ENCODE measurements at places on chromosomes 2 and 18.

DNA sequence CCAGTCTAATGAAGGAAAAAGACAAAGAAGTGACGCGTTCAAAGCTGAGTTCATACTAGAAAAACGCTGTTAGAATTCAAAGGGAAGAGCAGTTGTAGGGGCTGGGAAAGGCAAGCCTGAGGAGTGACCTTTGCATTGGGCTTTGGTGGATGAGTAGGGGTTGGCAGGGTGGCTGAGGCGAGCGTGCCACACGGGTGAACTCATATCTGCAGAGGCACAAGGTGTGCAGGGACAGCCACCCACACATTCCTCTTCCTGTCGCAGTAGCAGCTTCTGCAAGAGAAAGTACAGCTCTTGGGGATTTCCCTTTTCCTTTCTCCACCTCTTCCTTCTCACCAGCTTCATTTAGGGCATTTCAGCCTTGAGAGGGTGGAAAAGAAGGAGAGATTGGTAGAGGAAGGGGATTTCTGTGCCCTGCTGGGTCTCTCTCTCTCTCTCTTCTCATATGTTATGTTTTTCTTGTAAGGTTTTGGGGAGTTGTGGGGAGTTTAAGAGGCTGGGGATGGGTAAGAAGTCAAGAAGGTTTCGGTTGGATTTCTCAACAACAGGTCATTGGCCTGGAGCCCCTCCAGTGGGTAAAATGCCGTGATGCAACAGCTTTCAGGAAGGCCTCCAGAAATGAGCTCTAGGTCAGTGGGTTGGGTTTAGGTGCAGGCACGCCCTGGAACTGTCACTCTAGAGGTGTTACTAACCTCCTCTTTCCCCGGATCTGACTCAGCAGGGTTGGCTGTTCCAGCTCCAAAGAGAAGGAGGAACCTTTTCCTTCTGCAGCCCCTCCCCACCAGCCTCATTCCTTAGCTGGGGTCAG lies 40.1 kb downstream of the ODC1 start:
- DNase-seq = peak; percentile 99

- no peak for DNase-seq
These were observed 65.9 kb downstream of the MTHFD2 start for GRCh38 chr2:74264281-74264680.

GRCh38 chr2:98835831-98836385 lies 100.1 kb downstream of the CRACDL start:
- DNase-seq = no peak

GRCh38 chr2:216565956-216566355 lies 67.3 kb upstream of the IGFBP2 start:
- DNase-seq = no peak

- no peak for DNase-seq
These were observed 155.4 kb downstream of the SLC4A3 start for GRCh38 chr2:219782737-219783348.

GRCh38 chr18:323253-323622 lies 55.4 kb upstream of the THOC1 start:
- no peak for DNase-seq

DNA sequence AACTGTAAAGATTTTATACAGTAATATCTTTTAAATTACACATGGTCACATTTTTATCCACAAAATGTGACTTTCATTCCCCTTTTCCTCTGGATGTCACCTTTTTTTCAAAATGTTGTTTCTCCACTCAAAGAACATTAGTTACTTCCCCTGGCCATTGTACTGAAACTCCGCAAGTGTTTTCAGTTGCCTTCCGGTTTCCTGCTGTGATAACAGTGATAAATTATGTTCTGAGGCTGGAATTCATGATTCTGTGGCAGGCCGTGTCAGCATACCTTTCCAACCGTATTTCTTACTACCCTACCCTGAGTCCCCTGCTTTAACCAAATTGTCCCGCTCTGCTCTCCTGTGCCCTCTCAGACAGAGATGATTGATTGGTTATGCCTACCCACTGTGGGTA lies 53.5 kb downstream of the MGAT5 start:
- no peak for DNase-seq

GRCh38 chr2:120905298-120905697 lies 169.6 kb downstream of the GLI2 start:
- no peak for DNase-seq

DNA sequence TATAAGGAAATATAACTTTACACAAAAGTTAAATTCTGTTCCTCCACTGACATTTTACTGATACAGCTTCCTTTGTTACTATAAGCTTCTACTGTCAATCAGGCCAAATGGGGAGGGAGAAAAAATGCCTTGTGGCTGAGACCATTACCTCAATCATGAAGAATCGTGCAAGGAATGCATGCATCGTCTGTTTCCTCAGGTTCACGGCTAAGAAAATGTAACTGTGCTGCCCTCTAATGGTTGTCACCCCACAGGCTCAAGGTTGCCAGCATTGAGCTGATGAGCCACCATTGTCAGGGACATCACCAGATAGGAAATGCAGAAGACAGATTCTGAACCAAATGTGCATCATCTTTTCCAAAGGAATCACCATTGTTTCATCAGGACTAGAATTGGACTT lies 426.9 kb downstream of the CDH2 start:
- peak; percentile 1 for DNase-seq

GRCh38 chr2:235055891-235056516 lies 104.2 kb downstream of the SH3BP4 start:
- DNase-seq = no peak

- DNase-seq = no peak
These were observed 106.2 kb downstream of the COBLL1 start for GRCh38 chr2:164735309-164735919.

DNA sequence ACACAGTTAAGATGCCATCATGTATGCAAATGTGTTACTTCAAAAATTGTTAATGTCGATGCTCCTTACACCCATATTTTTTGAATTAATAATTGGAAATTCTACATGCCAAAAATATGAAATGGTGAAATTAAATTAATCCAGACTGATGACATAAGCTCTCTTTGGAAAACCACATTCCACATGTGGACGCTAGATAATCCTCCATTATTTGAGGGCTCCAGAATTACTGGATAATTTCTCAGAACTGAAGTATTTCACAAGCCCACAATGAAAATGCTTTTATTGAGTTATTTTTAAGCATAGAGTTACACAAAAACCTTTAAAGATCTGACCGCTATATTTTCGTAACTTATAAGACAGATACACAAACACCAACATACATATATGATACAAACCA lies 47.8 kb downstream of the FARSB start:
- DNase-seq = no peak

- DNase-seq = no peak
These were observed 53.3 kb upstream of the SLC5A7 start for GRCh38 chr2:107932979-107933378.

- DNase-seq = no peak
These were observed 17.0 kb upstream of the ERCC3 start for GRCh38 chr2:127310980-127311379.

- no peak for DNase-seq
These were observed 605.5 kb downstream of the EPHA4 start for GRCh38 chr2:220966636-220967035.

DNA sequence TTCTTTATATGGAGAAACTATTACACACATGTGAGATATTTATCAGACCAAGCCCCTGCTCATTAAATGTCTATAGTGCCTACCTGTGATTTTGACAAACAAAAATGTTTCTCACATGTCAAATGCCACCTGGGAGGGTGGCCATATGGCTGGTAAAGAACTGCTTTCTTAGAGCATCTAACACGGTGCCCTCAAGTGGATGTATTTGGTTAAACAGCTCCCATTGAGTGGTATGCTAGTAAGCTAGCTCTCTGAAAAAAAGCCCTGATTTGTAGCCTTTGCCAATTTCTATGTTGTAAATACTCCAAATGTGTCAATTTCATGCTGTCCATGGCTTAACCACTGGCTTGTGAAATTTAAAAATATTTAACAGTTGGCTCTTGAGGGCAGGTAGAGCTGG lies 94.6 kb downstream of the PMAIP1 start:
- DNase-seq = peak; percentile 0

Measured in SW 1271 (cell line).